ENCODE measurements at places on chromosomes 7 and 10.

DNA sequence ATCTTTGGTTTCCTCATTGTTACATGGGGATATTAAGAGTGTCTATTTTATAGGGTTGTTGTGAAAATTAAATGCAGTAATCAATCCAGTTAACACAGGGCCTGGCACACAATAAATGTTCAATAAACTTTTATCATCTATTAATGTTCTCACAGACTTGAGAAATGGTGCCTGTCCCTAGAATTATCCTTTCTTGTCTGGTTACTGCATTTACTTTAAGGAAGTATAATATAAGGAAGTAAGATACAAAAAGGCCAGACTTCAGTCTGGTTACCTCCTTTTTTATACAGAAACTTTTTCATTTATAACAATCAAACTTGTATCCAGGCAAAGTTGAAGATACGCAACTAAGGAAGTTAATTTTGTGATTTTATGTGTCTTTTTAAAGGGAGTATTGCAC, 117.0 kb downstream of the LHFPL3 start:
- DNase-seq = no peak

- DNase-seq = no peak
Observed at GRCh38 chr7:130899638-130900401, 165.8 kb upstream of the KLF14 start.

DNA sequence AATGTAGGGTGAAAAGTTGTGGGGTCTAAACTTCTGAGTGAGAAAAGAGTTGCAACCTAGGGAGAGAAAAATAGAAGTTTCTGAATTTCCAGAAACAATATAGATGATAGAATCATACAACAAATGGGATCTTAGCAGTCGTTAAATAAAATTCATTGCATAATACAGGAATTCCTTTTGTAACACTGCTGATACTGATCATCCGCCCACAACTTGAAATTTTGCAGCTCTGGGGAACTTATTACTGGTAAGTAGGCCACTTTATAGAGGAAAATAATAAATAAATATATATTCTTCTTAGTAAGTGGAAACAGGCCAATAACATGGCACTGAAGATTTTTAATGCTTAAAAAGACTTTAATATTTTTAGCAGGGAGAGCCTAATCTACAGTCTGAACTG, 81.9 kb upstream of the SMIM30 start:
- DNase-seq = no peak

DNA sequence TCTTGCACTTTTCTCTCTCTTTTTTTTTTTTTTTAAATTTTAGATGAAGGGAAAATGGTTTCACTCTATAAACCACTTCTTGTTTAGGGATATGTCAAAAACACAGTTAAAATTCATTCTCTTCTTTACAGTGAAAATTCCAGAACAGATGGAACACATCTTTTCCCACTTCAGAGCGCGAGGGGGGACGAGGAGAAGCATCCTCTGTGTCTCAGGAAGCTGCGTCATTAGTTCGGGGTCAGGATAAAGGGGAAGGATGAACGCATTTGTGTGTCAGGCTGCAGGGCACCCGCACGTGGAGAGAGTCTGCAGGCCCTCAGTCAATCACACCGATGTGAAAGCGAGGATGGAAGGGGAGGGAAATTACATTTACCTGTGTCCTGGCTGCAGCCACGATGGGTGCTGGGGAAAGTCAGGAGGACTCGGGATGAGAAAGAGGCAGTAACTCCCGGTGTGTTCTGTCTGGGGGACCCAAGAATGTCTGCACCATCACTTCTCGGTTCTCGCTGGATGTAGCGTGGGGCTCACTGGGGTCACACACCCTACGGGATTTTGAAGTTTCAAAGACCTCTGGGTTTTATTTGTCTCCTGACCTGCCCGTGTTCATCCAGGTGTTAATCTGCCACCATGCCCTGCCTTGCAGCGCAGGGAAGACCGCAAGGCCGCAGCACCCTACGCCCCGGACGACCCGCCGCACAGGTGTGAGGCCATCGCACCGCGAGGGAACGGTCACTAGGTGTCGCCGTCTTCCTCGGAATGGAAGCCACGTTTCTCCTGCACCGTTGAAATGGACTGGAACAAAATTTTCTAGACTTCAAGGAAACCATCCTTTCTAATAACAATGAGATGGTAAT, 66.7 kb upstream of the PITRM1 start:
- DNase-seq = peak; percentile 50

DNA sequence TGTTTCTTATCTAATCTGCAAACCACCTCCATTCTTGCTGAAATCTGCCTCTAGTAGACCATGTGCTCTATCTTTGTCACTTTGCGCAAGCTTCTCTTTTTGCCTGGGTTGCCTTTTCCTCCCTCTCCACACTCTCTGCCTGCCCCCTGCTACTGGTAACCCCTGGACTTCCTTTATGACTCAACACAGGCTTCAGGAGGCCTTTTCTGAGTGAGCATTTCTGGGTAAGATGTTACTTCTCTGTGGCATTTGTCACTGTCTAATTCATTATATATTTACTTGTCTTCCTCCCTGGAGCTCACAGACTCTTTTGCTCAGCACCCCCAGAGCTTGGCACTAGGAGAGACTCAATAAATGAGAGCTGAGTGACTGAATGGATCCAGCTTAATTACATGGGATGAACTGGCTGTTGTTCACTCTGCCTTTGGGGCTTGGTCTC, 8.4 kb downstream of the GOLGA7B start:
- DNase-seq = peak; percentile 74

- no peak for DNase-seq
Observed at GRCh38 chr10:94626476-94626875, 57.1 kb upstream of the CYP2C18 start.

All from hematopoietic multipotent progenitor cell (in vitro differentiated cells).